Activated T-helper 9 cell treated with anti-CD3 and anti-CD28 coated beads, Interleukin-2, amount 50 U/mL, for 16 hours (primary cell): ENCODE measurements at places on chromosomes 4 and X.

DNA sequence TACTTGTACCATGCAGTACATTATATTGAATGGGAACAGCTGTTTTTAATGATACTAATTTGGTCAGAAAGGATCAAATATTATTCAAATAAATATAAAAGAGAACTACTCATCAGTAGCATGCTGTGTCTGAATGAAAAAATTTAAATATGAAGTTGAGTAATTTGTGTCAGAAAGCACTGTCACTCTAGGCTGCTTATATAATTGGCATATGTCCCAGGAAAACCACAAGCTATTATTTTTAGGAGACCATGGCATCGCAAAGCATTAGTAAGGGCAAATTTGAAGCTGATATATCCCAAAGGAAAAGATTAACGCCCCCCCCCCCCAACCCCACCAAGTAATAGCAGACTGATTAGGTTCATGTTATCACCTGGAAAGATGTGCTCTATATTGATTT is 388.5 kb upstream of the SPANXN4 start:
- DNase-seq, result no peak

GRCh38 chr4:114026447-114026846 is 47.0 kb upstream of the ARSJ start:
- DNase-seq, result no peak

DNA sequence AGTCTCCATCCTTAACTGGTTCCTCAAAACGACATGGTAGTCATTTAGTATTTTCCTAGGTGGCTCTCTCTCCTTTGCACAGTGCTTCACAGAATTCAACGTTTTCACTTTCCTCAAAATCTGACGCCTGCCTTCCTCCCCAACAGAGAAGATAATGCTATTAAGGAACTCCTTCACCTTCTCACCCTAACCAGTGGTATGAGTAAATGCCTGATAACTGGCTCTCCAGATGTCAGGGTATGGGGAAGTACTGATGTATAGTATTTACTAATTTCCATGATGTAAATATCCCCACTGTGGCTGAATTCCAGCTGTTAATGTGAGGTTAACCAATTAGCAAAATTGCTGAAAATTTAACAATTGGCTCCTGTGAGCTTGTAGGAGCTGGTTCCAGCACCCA is 28.8 kb upstream of the NSUN7 start:
- no peak for DNase-seq

DNA sequence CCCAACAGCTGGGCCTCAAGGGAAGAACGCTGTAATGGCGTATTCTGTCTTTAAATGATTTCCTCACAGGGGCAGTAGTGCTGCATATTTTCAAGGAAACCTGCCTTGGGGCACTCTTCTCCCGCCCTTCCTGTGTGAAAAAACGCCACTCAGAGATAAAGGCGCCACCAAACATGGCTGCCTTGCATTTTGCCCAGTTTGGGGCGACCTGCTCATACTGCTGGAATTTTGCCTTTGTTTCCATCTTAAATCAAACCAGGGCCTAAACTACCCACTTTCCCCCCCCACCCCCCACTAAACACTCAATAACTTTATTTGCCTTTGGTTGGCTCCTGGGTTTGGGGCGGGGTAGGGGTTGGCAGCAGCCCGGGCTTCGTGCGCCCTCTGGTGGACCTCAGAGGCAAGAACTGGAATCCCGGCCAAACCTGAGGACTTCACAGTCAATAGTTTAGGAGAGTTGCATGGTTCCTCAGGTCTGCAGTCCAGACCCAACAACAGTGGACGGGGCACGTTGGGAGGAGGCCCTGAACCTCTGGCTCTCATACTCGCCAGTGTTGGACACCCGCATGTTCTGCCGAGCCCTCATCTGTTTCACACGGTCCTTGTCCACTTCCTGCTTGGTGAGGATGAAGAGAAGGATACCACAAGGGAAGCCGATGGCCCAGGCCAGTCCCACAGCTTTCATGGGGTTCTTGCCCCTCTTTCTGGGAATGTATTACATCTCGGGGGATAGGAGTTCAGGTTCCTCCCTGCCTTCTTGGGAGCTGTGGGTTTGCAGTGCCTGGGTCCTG is 220.1 kb upstream of the STK26 start:
- DNase-seq, result peak; percentile 53

GRCh38 chr4:147355032-147355656 is 125.8 kb upstream of the EDNRA start:
- DNase-seq, result no peak

GRCh38 chr4:142222127-142222526 is 585.7 kb downstream of the IL15 start:
- no peak for DNase-seq

DNA sequence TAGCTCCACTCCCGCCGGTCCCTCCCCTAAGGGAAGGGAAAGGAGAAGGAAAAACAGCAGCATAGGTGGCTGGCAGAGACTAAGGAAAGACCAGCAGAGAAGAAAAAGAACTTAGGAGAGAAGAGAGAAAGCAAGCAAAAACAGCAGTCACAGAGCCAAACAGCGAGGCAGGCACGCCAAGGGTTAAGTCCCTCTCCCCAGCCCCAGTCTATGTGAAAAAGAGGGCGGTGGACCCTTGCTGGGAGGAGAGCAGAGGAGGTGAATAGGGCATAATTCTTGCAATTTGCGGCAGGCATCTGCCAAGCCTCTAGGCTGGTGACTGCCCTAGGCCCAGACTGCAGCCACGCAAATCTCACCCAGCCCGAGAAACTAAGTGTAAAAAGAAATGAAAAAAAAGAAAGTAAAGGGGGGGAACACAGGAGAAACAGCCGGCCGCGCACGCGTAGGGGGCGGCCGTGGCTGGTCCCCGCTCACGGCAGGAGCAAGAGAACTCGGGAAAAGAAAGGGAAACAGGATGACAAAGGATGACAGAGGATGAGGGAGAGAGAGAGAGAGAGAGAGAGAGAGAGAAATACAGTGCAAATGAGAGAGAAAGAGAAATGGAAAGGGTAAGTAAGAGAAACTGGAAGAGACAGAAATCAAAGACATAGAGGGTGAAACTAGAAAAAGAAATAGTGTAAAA is 48.6 kb downstream of the MAGEA9 start:
- no peak for DNase-seq

DNA sequence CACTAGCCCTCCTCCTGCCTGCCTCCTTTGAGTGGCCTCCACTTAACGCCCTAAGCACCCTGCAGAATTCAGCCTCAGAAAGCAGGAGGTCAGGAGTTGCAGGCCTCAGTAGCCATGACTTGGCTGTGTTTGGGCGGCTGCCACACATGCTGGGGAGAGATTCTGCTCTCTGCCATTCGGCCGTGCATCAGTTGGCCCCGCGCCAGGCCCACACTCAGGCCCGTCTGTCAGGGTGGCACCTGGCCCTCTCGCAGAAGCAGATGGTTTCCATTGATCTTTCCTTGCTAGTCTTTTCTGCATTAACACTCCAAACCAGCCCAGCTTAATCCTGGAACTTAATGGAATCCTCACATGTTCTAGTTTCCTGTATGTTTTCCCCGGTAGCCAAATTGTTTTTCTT is 30.7 kb upstream of the ATP6AP2 start:
- DNase-seq, result no peak

- no peak for DNase-seq
Measured at GRCh38 chrX:13090339-13091110, 46.1 kb upstream of the FAM9C start.

GRCh38 chr4:3689006-3689405 is 77.2 kb upstream of the ADRA2C start:
- no peak for DNase-seq

GRCh38 chr4:55017406-55017805 is 108.0 kb downstream of the KDR start:
- DNase-seq, result no peak

GRCh38 chr4:27629532-27630225 is 769.0 kb downstream of the STIM2 start:
- DNase-seq, result no peak
